NCI-H1048 (cell line): ENCODE measurements at places on chromosomes 7 and 10.

GRCh38 chr7:145183069-145183468 lies 347.2 kb upstream of the TPK1 start:
- DNase-seq, result no peak

- DNase-seq, result no peak
Measured at GRCh38 chr10:21160116-21160515, 263.0 kb upstream of the NEBL start.

DNA sequence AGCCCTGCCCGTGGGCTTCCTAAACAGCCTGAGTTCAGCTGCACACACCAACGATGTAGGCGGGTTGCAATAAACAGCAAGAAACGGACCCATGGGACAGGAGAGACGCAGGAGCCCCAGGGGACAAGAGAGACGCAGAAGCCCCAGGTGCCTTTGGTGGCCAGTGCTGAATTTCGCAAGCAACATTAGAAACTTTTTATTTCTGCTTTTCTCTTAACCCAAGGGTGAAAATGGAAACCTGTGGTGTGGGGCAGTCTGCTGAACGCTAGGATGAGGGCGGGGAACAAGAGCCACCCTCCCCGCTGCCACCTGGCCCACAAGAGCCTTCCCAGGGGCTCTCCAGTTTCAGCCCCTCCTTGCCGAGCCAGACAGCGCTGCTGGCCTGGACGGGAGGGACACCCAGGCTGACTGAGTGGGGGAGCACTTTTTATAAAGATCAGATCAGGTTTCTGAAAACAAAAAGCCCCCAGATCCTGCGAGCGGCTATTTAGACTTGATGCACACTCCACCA lies 20.0 kb upstream of the GPR146 start:
- no peak for DNase-seq

GRCh38 chr7:151243408-151244195 lies 4.9 kb downstream of the SMARCD3 start:
- DNase-seq, result no peak

DNA sequence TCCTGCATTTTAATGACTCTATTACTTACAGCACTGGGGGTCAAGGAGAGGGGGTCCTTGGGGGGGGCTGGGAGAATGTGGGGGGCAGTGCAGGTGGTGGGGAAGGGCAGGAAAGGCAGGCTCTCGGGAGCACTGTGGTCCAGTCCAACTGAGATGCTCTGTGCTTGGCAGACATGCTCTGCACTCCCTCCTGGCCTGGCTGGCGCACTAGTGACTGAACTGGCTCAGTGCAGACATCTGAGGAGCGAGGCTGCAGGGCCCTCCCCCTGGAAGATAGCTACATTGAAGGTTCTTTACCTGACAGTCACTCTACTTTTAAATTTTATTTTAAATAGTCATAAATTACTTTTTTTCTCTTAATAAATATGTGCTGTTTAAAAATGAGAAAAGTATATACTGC lies 105.7 kb downstream of the NEURL1 start:
- DNase-seq, result no peak

DNA sequence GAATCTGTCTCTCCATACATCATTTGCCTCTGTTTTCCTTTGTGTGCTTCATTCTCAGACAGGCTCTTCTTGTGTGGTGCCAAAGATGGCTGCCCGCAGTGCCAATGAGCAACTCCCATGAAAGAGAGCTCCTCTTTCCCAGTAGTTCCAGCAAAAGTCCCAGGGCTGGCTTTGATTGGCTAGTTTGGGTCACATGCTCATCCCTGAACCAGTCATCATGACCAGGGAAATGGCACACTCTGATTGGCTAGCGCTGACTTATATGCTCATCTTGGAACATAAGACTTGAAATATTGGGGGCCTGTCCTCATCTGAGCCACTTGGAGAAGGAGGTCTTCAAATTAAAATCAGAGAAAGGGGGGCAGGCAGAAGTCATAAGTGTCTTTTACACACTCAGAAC lies 112.7 kb downstream of the CDH23 start:
- no peak for DNase-seq

DNA sequence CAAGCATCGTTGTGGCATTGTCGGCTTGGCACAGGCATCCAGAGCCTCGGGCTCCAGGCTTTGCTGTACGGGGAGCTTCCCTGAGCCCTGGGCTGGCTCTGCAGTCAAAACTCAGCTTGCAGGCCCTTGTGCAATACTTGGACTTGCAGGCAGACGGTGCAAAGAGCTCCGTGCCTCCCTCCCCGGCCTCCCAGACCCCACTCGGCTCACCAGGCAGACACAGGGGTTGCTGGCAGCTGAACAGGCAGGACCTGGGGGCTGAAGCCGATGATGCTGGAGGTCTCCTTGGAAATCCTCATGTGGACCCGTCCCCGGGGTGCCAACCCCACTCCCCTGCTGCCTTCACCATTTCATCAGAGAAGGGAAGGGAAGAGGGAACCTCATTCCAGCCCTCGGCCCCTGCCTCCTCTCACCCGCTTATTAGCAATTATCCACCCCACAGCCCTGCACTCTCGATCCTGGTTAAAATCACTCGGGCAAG lies 59.6 kb upstream of the GNA12 start:
- DNase-seq, result no peak

DNA sequence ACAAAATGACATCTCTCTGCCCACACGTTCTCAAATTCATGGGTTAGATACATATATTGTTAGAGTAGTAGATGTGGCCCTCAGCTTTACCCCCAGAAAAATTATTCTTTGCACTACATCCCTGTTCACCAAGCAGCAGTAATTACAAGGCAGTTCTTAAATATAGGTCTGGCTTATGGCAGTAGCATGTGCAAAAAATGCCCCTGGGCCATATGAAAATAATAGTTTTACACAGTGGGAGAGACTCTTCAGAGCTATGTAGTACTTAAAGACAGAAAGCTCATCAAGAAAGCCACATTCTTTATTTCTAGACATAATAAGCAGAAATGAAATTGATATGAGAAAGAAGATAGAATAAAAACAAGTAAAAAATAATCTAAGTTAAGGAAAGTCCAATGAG lies 196.3 kb upstream of the FOXP2 start:
- no peak for DNase-seq

- no peak for DNase-seq
Measured at GRCh38 chr7:121797657-121798452, 75.1 kb upstream of the PTPRZ1 start.

GRCh38 chr7:19304086-19304485 lies 158.9 kb upstream of the FERD3L start:
- no peak for DNase-seq

DNA sequence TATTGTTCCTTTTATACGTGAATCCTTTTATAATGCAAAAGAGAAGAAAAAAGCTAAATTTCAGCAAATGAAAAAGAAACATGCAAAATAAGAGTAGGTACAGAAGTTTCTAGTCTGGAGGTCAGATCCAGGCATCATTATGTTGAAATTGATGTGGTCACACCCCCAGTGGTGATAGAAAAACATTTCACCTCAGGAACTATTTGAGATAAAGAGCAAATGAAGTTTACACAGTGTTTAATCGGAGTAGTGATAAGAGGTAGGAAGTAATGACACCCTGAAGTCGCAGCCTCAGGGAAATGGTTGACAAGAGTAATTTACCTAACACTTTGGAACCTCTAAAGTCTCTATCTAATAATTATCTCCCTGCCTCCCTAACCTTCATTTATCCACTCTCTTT lies 536.0 kb upstream of the STEAP1 start:
- DNase-seq, result no peak
